ENCODE measurements at places on chromosomes 6 and 20.

DNA sequence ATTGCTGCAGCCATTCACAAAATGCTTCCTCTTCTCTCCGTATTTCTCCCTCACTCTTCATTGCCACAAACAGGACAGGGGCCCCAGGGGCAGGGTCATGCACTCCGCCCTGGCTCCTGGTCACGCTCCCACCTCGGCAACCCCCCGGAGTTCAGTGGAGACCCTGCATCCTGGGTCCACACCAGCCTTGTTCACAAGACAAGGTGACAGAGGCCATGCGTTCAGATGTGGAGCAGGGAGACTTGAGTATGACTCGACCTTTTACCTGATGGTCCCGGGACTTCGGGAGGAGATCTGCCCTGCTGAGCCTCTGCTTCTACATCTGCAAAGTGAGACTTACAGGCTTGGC, 49.4 kb downstream of the ANKRD60 start:
- no peak for DNase-seq

DNA sequence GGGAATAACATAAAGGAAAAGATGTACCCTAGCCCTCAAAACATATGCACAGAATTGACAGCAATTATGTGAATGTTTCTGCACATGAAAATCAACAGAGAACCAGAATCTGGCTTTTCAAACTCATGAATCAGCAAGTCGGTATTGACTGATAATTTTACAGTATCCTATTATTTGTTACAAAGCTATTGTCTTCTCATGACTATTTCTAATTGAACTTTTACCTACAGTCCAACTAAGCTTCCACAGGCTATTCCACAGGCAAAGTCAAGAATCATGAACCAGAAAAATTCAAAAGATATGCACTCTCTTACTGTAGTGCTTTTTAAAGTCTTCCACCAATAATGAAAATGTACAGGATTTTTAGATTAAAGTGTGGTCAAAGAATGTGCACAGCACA, 49.1 kb upstream of the DST start:
- DNase-seq = no peak

- DNase-seq = no peak
Measured at GRCh38 chr20:21936261-21936660, 230.8 kb downstream of the PAX1 start.

DNA sequence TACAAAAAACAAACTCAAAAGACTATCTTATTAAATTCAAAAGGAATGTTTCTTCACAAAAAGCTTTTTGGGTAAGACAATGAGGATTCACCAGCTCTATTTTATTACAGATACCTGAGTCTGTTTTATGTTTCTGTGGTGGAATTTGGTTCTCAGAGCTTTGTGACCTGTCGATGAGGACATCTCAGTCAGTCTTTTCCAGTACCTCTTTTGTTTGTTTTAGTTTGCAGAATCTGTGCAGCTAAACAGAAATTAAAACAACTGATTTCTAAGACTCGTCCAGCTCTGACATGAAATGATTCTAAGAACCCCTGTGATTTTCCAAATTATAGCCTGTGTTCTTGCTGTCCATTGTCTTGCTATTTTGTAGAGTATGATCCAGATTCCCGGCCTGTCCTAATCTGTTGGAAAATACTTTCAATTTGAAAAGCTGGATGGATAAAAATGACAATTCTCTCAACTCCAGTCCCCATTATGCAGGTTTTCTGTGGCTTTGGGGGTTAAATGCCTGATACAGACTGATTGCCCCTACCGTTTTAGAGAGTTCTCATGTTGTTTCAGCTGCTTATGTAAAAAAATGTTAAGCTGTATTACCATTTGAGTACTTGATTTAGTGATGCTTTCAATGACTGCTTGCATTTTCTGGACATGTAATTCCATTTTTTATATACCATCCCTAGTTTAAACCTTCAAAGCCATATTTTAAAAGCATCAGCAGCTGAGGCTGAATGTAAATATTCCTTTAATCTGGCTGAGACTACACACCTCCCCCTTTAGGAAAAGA, 94.2 kb upstream of the TAB2 start:
- DNase-seq = no peak

GRCh38 chr20:53917145-53918019, 153.0 kb downstream of the BCAS1 start:
- peak; percentile 69 for DNase-seq

DNA sequence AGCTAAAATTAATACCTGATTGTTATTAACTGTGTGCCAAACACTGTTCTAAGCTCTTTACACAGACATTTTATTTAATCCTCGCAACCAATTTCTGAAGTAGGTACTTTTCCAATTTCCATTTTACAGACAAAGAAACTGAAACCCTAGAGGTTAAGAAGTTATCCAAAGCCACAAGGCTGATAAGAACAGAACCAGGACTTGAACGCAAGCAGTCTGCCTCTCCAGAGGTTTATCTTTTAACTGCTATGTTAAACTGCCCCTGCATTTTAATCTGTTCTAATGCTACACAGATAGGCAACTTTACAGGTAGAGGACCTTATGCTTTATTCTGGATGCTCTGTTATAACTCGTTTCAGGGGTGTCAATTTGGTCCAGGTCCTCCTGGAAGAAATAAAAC, 118.2 kb downstream of the SLC16A10 start:
- DNase-seq = no peak

GRCh38 chr20:19411811-19412210, 199.4 kb downstream of the SLC24A3 start:
- DNase-seq = no peak

- no peak for DNase-seq
Measured at GRCh38 chr6:75345413-75345812, 60.8 kb upstream of the TMEM30A start.

- peak; percentile 57 for DNase-seq
Measured at GRCh38 chr6:6390849-6391602, 70.6 kb upstream of the F13A1 start.

DNA sequence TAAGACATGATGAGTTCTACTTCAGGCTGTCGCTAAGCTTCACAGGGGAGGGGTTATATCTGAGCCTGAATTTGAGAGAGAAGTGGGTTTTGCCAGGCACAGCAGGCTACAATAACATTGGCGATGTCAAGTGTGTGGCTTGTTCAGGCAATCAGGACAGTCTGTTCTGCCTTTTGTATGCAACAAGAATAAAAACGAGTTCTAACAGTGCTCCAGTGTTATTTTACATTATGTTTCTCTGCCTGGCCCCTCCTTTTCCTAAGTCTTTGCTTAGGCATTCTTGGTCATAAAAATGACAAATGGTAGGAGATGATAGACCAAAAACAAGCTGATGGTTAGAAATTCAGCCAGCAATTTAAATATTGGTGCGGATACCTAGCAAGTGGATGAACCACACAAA, 26.8 kb downstream of the PAQR8 start:
- DNase-seq = no peak

DNA sequence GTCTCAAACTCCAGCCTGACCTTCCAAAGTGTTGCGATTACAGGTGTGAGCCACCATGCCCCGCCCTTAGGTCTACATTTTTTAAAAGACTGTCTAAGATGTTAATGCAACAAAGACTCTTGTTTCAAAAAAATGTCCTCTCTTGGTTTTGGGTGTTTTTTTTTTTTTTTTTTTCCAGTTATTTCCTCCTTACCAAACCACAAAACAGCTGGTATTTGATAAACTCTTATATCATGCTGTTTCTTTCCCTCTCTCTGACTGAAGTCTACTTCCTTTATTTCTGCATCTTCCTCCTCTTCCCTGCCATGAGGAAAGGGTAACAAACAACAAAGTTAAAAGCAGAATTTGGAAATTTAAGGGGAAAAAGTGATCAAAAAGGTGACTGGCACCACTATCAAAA, 21.2 kb downstream of the STK38 start:
- no peak for DNase-seq

DNA sequence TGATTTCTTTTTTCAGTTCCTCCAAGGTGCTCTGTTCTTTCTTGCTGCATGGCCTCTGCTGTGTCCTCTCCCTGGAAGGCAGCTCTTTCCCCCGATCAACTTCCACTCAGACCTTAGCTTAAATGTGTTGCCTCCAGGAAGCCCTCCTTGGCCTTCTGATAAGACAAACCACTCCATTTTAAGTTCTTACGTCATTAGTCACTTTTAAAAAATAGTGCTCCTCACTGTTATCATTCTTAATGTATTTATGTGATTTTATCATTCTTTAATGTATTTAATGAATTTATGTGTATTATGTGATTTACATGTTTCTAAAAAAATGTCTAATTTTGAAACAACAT, 12.2 kb upstream of the MANBAL start:
- no peak for DNase-seq

DNA sequence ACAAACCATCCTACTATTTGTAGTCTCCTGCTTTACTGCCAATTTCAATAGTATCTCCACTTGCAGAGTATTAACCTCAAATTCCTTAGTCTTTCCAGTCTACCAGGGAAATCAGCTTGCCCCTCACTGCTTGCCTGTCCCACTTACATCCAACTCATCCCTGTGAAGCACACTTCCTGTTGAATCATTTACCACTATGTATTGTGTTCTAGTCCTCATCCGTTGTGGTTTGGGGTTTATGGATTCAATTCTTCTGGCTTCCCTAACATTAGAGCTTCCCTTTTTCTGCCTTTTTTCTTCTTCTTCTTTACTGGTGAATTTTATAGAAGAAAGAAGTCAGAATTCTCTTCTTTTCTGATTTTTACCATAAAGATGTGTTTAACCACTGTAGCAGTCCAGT, 5.1 kb upstream of the TXLNB start:
- no peak for DNase-seq

- DNase-seq = no peak
Measured at GRCh38 chr20:62253398-62253797, 15.1 kb downstream of the OSBPL2 start.

GRCh38 chr20:9573335-9574151, 59.2 kb downstream of the LAMP5 start:
- DNase-seq = no peak

GRCh38 chr20:10322073-10323012, 103.7 kb downstream of the SNAP25 start:
- DNase-seq = no peak

- DNase-seq = no peak
Measured at GRCh38 chr6:120735641-120736040, 598.6 kb downstream of the TBC1D32 start.

GRCh38 chr6:72238900-72239299, 352.6 kb downstream of the RIMS1 start:
- no peak for DNase-seq

DNA sequence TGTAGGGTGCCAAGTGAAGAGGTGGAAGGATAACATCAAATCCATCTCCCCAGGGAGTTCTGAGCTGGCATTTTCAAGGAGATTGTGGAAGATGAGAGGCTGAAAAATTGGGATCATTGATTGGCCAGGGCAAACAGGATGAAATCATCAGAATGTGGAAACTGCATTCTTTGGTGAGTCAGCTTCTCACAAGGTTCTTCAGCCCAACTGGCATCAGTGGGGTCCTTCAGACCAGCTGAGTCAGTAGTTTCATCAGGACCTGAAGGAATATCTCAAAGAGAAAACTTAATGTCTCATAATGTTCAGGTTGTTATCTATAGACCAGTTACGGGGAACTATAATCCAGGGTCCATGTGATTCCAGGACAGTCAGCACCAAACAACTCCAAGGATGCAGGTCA, 195.8 kb downstream of the HAO1 start:
- DNase-seq = no peak

- no peak for DNase-seq
Measured at GRCh38 chr6:156410649-156411048, 366.5 kb upstream of the ARID1B start.

- no peak for DNase-seq
Measured at GRCh38 chr6:139751179-139751578, 376.7 kb upstream of the CITED2 start.

GRCh38 chr20:19625426-19625825, 132.6 kb upstream of the RIN2 start:
- no peak for DNase-seq

GRCh38 chr6:155273431-155273830, 9.6 kb downstream of the CLDN20 start:
- DNase-seq = no peak

DNA sequence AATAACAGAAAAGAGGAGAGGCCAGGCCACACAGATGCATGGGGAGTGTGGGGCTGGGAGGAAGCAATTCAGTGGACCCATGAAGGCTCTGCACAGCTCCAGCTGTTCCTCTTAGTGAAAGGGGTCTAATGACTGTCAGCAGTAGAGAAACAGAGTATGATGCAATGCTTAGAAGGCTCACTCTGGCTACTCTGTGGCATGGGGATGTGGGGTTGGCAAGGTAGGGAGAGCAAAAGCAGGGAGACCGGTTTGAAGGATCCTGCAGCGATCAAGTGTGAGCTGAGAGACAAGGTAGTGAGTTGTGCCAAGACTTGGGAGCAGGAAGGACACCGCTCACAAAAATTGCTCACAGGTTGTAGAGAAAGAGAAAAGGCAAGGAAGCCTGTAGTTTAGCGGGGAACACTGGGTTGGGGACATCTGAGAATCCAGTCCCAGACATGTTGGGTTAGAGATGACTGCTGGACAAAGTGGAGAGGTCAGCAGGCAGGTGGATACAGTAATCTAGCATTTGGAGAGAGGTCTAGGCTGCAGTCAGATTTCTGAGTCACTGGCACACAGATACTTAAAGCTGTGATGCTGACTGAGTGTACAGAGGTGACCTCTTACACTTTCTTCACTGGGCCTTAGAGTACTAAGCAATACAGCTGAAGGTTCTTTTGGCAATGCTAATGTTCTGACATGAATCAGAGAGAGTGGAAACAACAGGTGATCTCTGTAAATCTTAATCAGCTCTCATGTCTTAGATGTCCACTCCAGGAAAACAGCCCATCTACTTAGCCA, 27.1 kb downstream of the NAPB start:
- DNase-seq = no peak

DNA sequence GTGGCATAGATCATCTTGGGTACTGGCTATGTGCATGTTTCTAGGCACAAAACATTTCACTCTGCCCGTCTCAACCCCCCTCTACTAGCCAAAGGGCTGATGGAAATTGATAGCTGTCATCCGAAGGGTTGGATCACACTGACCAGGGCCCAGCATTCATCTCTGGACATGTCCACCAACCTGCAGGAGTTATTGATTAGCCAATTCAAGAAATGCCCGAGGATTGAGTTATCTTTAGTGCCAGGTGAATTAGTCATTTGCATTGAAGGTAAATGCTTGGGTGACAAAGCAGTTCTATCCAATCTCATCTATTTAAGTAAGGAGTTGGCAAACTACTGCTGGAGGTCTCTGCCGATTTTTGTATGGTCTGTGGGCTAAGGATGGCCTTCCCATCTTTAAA, 80.1 kb downstream of the CD164 start:
- no peak for DNase-seq

DNA sequence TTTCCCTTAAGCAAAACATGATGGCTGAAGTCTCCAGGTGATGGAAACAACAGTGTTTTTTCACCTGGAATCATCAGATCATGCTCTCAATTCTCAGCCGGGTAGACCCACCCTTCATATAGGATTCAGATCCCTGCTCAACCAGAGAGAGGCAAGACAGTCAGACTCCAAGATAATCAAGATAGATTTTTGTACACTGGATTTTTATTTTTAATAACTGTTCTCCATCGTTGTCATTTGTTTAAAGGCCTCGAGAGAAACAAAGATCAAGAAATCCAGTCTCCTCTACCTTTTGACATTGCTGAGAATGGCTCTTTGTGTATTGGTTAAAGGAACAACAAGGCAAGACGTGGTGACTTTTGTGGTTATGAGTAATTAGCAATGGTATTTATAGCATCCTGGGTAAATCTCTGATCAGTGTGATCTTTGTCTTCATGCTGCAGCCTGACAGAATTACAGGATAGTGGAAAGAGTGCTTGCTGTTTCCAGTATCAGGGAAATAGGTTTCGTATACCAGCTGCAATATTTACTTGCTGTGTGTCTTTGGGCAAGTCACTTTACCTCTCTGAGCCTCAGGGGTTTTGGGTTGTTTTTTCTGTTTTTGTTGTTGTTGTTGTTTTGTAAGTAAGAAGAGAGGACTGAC, 29.9 kb downstream of the ID4 start:
- DNase-seq = no peak

Measured in GM13977 (cell line).